ENCODE measurements at places on chromosomes 4 and X.

GRCh38 chr4:86720508-86721068 is 126.5 kb downstream of the PTPN13 start:
- DNase-seq = no peak

GRCh38 chrX:144627947-144628346 is 619.4 kb upstream of the SPANXN1 start:
- DNase-seq = no peak

- no peak for DNase-seq
Measured at GRCh38 chr4:72744103-72744725, 175.2 kb upstream of the ADAMTS3 start.

- DNase-seq = no peak
Measured at GRCh38 chr4:188485906-188486305, 346.7 kb downstream of the TRIML1 start.

DNA sequence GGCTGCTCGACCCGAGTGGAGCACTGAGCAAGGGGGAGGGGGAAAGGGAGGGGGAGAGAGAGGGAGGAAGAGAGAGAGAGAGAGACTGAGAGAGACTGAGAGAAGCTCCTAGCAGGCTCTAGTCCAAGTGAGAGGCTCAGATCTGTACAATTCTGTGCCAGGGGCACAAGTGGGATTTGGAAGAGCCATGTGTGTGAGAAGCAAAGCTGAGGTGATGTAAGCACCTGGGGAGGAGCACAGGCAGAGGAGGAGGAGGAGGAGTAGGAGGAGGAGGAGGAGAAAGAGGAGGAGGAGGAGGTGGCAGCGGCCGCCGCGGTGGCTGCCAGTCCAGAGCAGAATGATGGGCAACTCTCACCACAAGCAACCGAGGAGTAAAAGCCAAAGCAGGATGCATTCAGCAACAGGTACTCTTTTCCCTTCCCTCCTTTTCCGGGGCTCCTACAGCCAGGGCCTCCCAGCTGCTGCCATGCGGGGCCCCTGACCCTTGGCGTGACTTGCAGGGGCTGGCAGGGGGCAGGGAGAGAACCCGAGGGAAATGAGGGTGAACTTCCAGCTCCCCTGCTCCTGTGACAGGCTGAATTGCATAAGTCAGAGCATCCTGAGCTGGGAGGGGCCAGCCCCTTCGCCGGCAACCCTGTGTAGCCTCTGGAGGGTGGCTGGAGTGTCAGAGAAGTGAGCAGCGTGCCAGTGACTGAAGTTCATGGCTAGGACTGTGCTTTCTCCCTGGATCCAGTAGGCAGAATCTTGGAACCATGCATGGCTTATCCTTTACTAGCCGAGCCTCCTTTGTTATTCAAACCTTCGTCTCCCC is 62.2 kb downstream of the RTL5 start:
- no peak for DNase-seq

GRCh38 chr4:89610236-89610635 is 226.7 kb downstream of the SNCA start:
- DNase-seq = no peak
